NCI-H1092 (cell line): ENCODE measurements at places on chromosomes 1 and 21.
A peak's percentile ranks its signal among the peaks of the same experiment; 100 is the strongest.

DNA sequence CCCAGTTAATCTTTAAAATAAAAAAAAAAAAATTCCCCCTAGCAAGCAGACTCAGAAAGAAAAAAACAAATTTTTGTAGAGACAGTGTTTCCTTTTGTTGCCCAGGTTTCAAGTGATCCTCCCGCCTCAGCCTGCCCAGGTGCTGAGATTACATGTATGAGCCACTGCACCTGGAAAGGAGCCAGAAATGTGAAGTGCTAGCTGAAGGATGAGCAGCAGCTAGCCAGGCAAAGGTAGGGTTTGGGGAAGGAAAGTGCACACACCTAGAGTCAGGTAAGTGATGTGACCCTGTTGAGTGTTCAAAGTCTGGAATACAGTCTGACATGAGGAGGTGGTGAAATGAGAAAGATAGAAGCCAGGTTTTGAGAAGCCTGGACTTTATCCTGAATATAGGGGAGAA is 1.7 kb downstream of the AKR1A1 start:
- DNase-seq: peak; percentile 24

- DNase-seq: no peak
Measured at GRCh38 chr1:207313131-207313530, 8.3 kb upstream of the CD55 start.

GRCh38 chr1:63615768-63616420 is 22.7 kb downstream of the PGM1 start:
- peak; percentile 2 for DNase-seq

DNA sequence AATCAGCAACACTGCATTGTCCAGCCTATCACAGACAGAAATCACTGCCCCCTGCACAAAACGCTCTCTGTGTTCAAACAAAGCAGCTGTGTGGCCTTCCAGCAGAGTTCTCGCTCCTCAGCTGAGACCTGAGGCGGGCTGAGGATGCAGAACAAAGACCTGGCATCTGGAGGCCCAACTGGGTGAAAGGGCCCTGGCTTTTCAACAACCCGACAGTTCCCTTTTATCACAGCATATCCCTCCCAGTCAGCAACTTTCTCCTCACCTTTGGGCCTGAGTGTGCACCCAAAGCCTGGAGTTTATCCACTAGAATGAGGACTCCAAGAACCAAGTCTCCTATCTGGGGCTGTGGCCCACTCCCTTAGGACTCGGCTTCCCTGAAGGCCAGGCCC is 42.6 kb upstream of the A3GALT2 start:
- no peak for DNase-seq

DNA sequence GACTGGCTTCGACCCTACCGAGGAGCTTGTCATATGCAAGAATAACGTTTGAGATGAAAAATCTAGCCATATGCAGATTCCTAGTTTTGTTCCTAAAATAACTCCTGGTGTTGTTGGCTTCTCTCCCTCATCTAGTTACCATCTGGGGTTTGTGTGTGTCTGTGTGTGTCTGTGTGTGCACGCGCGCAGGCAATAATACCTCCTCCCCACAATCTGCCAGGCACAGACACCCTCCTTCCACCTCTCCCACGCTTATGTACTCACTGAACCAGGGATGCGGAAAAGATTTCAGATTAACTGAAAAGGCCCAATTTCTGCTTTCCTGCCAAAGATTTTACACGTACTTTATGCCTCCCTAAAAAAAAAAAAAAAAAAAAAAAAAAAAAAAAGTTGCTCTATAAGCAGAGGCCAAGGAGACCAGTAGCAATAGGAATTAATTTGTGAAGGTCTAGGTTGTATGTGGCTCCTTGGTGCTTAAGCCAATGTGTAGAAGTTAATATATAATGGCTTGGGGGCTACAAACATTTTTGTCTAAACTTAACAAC is 452.7 kb downstream of the NUF2 start:
- no peak for DNase-seq

- no peak for DNase-seq
Measured at GRCh38 chr1:2150801-2151200, 43.8 kb downstream of the FAAP20 start.

- peak; percentile 58 for DNase-seq
Measured at GRCh38 chr1:17564458-17565393, 25.2 kb downstream of the ARHGEF10L start.

DNA sequence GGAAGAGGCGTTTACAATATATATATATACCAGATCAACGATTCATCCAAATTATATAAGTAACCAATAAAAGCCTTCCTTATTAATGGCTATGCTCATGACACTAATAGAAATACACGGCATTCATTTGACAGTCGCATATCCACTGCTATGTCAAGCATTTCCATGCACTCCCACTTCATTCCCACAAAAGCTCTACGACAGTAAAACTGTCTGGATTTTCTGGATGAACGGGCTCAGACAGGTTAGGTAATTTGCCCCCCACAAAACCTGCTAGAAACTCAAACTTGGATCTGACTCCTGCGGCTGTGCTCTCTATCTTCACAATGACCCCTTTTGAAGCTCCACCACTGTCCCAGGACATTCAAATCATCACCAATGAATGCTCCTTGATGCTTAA is 11.4 kb downstream of the DNAJC11 start:
- DNase-seq: no peak

DNA sequence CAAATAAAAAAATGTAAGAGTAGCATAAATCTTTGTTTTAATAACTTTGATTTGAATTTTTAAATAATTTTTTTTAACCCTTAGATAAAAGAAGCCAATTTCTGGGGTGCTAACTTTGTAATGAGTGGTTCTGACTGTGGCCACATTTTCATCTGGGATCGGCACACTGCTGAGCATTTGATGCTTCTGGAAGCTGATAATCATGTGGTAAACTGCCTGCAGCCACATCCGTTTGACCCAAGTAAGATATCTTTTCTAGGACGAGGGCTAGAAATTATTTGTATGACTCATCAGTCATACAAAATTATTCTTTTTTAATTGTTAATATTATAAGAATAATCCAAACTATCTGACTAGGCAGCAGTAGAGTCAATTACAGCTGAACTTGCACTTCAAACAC is 71.2 kb downstream of the GPR161 start:
- DNase-seq: no peak

DNA sequence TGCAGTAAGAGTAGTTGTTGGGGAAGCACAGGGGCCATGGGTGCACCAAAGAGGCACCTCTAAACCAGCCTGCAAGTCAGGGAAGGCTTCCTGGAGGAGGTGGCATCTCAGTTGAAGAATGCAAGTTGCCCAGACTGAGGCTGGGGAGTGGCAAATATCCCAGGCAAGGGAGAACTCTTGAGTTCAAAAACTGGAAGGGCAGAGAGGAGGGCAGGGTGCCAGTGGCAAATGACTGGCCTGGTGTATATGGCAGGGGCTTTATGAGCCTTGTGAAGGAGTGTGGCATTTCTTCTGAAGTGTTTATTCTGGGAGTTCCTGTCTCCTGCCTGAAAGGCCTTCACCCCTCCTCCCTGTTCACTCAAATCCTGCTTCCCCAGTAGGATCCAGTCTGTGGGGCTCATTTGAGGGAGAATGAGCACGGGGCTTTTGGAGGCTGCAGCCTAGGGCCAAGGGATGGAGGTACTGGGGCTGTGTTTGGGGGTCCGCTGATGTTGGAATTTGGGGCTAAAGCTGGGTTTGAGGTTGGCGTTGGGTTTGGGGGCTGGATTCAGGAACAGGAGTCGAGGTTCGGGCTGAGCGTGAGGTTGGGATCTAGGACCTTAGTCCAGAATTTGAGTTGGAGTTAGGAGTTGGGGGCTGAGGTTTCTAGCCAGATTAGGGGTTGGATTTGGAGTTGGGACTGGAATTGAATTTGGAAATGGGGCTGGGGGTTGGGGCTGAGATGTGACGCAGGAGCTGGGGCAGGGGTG is at the start of gene TMEM125:
Gene TMEM125, plus strand, starts transcription at position 357 of the 749 bp plus-strand sequence. CDS start 2,740 bp downstream, outside the sequence.
- no peak for DNase-seq

GRCh38 chr1:77271852-77272580 is 9.8 kb upstream of the AK5 start:
- no peak for DNase-seq

DNA sequence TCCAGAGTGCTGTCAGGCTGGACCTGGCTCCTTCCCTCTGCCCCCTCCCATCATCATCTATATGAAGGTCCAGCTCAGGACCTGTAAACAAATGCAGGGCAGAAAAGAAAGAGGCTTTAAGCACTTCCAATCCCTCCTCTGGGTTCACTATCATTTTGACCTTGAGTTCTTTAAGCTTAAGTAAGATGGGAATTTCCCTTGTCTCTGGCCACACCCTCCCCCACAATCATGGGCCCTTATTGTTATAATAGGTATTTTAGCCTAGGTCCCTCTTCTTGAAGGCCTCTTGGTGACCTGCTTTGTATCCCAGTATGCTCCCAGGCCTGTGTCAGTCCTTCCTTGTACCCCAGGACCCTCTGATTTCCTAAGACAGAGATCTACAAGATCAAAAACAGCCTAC is 45.1 kb upstream of the EPS15 start:
- no peak for DNase-seq

GRCh38 chr1:185960422-185961321 is 226.5 kb downstream of the HMCN1 start:
- no peak for DNase-seq

GRCh38 chr1:147628441-147628840 is 41.9 kb downstream of the ACP6 start:
- no peak for DNase-seq
